ENCODE measurements at places on chromosomes 7 and 10. TPM values are rescaled to one million over a fixed set of nuclear protein-coding genes. Genes with fewer than 3 reads are reported as not detected.

GRCh38 chr7:128166603-128167041, 74.5 kb upstream of the LEP start:
- peak; percentile 25 for DNase-seq
- H3K4me3 ChIP-seq = no peak overlapping the region
- peaks cover 14% of the 10 kb centered on the region for H3K27me3 ChIP-seq
- H3K4me1 ChIP-seq = no peaks in the 10 kb centered on the region
- H3K36me3 ChIP-seq = no peaks in the 10 kb centered on the region
- H3K27ac ChIP-seq = no peak overlapping the region

DNA sequence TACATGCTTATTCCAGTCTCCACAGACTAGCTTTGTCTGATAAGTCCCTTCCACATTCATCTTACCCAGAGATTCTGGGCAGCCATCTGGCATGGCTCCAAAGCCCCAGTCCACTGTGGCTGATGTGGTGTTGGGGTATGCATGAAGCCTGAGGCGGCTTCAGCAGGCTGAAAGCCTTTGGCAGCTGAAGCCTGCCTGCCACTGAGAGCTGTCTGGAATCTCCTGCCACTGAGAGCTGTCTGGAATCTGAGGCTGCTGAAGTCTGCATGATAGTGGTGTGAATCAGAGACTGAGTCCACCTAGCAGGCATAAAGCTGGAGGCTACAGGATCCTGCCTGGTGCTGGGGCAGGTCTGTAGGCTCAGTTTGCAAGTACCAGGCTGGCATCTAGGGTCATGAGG, 87.1 kb downstream of the DYNC1I1 start:
- H3K4me3 ChIP-seq = no peak overlapping the region
- H3K4me1 ChIP-seq = no peaks in the 10 kb centered on the region

DNA sequence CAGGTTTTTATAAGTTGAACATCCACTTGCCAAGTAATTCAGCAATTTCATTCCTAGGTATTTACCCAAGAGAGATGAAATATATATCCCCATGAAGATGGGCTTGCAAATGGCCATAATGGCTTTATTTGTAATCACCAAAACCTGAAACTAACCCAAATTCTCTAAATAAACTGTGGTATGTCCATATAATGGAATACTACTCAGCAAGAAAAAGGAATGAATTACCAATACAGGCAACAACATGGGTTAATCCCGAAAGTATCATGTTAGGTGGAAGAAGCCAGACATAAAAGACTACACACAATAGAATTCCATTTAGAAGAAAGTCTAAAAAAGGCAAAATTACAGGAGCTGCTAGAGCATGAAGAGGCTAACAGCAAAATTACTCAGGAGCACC, 101.4 kb upstream of the PPP2R2D start:
- H3K27ac ChIP-seq = no peak overlapping the region
- DNase-seq = no peak
- H3K36me3 ChIP-seq = no peaks in the 10 kb centered on the region
- no peaks in the 10 kb centered on the region for H3K27me3 ChIP-seq

GRCh38 chr10:90306187-90306586, 551.7 kb downstream of the HTR7 start:
- no peak for DNase-seq
- H3K36me3 ChIP-seq = no peaks in the 10 kb centered on the region
- no peak overlapping the region for H3K27ac ChIP-seq
- no peak overlapping the region for H3K4me3 ChIP-seq
- no peaks in the 10 kb centered on the region for H3K4me1 ChIP-seq

GRCh38 chr7:142894985-142895593, 9.5 kb upstream of the TRPV6 start:
- no peak overlapping the region for H3K4me3 ChIP-seq
- H3K27me3 ChIP-seq = no peaks in the 10 kb centered on the region
- DNase-seq = peak; percentile 34
- H3K27ac ChIP-seq = no peak overlapping the region

- DNase-seq = no peak
- no peaks in the 10 kb centered on the region for H3K4me1 ChIP-seq
- H3K36me3 ChIP-seq = no peaks in the 10 kb centered on the region
- no peak overlapping the region for H3K27ac ChIP-seq
- H3K27me3 ChIP-seq = peaks cover 16% of the 10 kb centered on the region
Measured at GRCh38 chr7:128909625-128910568, 612 bp downstream of the KCP start.

DNA sequence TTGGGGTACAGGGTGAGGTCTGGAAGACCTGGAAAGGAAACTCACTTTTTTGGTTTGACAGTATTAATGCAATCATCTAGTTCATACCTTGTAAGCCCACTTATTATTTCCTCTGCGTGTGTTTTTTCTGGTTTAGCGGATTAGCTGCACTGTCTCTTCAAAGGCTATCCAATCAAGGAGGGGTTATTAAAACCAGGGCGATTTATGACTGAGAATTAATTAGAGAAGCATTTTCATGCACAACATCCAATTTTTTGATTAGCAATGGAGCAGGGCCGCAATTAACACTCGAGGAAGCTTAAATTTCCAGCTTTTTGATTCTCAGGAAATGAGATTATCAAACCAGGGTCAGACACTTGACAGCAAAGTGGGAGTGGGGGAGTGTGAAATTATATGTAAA, 248.9 kb downstream of the EXOC4 start:
- no peak for DNase-seq
- no peaks in the 10 kb centered on the region for H3K36me3 ChIP-seq
- H3K27me3 ChIP-seq = no peaks in the 10 kb centered on the region
- H3K4me3 ChIP-seq = no peak overlapping the region
- no peaks in the 10 kb centered on the region for H3K4me1 ChIP-seq
- no peak overlapping the region for H3K27ac ChIP-seq

- no peaks in the 10 kb centered on the region for H3K36me3 ChIP-seq
- H3K4me1 ChIP-seq = peaks cover 17% of the 10 kb centered on the region
- H3K27ac ChIP-seq = no peak overlapping the region
- H3K27me3 ChIP-seq = no peaks in the 10 kb centered on the region
Measured at GRCh38 chr7:46153583-46153950, 232.5 kb upstream of the IGFBP3 start.

- H3K27me3 ChIP-seq = no peaks in the 10 kb centered on the region
- peaks cover 4% of the 10 kb centered on the region for H3K4me1 ChIP-seq
- H3K27ac ChIP-seq = no peak overlapping the region
- H3K36me3 ChIP-seq = no peaks in the 10 kb centered on the region
- no peak for DNase-seq
- H3K4me3 ChIP-seq = no peak overlapping the region
Measured at GRCh38 chr10:124866812-124867211, 65.2 kb downstream of the ABRAXAS2 start.

- H3K36me3 ChIP-seq = no peaks in the 10 kb centered on the region
- H3K27me3 ChIP-seq = no peaks in the 10 kb centered on the region
- no peaks in the 10 kb centered on the region for H3K4me1 ChIP-seq
- H3K4me3 ChIP-seq = no peak overlapping the region
- no peak for DNase-seq
- no peak overlapping the region for H3K27ac ChIP-seq
Measured at GRCh38 chr10:28280652-28281051, 22.2 kb downstream of the MPP7 start.

- DNase-seq = peak; percentile 70
- H3K4me1 ChIP-seq = no peaks in the 10 kb centered on the region
- no peaks in the 10 kb centered on the region for H3K27me3 ChIP-seq
- no peak overlapping the region for H3K4me3 ChIP-seq
Measured at GRCh38 chr7:128259131-128260061, 18.3 kb downstream of the LEP start.

- no peak overlapping the region for H3K4me3 ChIP-seq
- H3K36me3 ChIP-seq = no peaks in the 10 kb centered on the region
- H3K4me1 ChIP-seq = no peaks in the 10 kb centered on the region
Measured at GRCh38 chr7:20438248-20438647, 107.5 kb downstream of the ITGB8 start.

DNA sequence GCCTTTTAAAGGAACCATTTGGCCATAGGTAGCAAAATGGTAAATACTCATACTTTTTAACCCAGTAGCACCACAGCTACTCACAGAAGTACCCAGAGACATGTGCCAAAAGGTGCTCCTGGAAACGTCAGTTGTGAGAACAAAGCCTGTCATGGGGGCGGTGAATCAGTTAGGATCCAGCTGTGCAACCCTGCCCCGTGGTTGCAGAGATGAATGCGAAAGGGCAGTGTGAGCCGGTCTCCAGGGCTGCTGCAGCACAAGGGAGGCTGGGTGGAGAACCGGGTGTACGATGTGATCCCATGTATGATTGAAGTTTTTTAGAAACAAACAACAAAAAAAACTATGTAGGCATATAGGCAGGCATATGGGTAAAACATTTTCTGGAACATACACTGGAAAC, 1.3 kb upstream of the LRRC18 start:
- no peaks in the 10 kb centered on the region for H3K27me3 ChIP-seq
- no peak overlapping the region for H3K4me3 ChIP-seq
- H3K27ac ChIP-seq = no peak overlapping the region
- no peak for DNase-seq
- no peaks in the 10 kb centered on the region for H3K4me1 ChIP-seq

DNA sequence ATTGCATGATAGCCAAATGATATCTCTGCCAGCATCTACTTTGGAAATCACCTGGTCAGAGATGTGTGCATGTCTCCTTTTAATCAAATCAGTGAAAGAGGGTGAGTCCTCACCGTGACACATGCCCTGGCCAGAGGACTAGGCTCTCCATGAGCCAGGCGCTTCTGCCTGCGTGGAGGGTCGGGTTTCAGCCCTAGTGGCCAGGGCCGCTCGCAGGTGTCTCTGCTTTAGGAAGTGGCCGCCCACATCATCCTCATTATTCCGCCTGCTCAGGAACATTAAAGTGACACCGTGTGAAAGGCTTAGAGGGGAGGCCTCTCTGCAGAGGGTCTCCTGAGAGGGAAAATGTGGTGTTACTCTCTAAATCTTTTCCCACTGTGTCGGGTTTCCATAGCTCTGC, 173.6 kb upstream of the PRKCQ start:
- no peak overlapping the region for H3K4me3 ChIP-seq
- no peak overlapping the region for H3K27ac ChIP-seq
- no peaks in the 10 kb centered on the region for H3K36me3 ChIP-seq
- peaks cover 2% of the 10 kb centered on the region for H3K27me3 ChIP-seq
- H3K4me1 ChIP-seq = no peaks in the 10 kb centered on the region

DNA sequence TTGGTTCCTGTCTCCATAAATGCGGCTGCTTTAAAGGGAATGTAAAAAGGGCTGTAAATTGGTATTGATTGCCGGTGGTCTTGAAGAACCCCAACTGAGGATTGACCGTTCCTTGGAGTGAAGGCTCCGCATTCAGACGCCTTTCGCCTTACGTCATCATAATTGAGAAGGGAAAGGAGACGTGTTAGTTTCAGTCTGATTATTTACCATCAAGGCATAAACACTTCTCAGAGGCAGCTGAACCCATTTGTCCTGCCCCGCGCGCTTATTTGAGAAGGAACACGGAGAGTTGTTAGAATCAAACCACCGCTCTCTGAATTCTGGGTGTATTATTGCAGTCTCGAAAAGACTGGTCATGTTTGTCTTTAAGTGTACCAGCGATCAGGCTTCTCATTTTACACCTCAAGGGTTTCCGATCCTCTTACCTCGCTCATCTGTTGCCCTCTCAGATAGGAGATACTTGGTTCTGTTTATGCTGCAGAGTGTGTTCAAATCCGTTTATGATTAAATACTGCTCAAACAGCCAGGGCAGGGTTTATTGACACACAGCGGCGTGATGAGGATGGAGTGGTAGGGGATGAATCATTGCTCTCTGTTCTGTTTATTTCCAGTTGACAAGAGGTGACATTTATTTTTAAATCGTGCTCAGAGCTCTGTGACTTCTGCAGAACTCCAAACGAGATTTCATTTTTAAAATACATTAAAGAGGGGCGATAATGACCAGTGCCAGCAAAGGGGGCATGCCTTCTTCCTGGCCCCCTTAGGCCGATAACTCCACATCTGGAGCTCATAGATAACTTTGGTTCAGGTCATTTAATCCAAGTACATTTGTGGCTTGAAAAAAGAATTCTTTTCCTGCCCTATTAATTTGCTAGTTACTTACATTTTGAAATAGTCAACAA, 30.4 kb downstream of the FOXK1 start:
- H3K27ac ChIP-seq = no peak overlapping the region
- no peaks in the 10 kb centered on the region for H3K4me1 ChIP-seq
- H3K27me3 ChIP-seq = no peaks in the 10 kb centered on the region
- no peaks in the 10 kb centered on the region for H3K36me3 ChIP-seq

- H3K27ac ChIP-seq = no peak overlapping the region
- no peak overlapping the region for H3K4me3 ChIP-seq
- no peaks in the 10 kb centered on the region for H3K36me3 ChIP-seq
- DNase-seq = no peak
Measured at GRCh38 chr7:70113536-70113935, 515.3 kb downstream of the AUTS2 start.

GRCh38 chr10:78664929-78665553, 403.7 kb upstream of the ZMIZ1 start:
- H3K27me3 ChIP-seq = no peaks in the 10 kb centered on the region
- H3K4me3 ChIP-seq = no peak overlapping the region
- H3K36me3 ChIP-seq = no peaks in the 10 kb centered on the region
- H3K4me1 ChIP-seq = no peaks in the 10 kb centered on the region
- H3K27ac ChIP-seq = no peak overlapping the region

DNA sequence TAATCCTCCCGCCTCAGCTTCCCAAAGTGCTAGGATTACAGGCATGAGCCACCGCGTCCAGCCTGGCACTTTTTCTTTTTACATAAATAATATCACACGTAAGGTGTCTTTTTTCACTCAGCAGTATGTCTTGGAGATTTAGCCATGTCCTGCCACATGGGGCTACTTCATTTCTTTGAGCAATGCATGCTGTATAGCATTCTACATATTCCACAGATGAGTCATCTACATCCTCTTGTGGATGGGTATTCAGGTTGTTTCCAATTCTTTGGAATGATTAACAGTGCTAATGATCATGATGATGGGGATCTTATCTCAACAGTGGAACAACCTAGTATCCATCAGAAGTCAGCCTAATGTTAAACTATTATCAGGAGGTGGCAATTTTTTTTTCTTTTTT, 50.8 kb downstream of the ZNF503 start:
- no peaks in the 10 kb centered on the region for H3K27me3 ChIP-seq
- no peak for DNase-seq
- no peaks in the 10 kb centered on the region for H3K4me1 ChIP-seq
- H3K27ac ChIP-seq = no peak overlapping the region
- no peaks in the 10 kb centered on the region for H3K36me3 ChIP-seq
- H3K4me3 ChIP-seq = no peak overlapping the region

DNA sequence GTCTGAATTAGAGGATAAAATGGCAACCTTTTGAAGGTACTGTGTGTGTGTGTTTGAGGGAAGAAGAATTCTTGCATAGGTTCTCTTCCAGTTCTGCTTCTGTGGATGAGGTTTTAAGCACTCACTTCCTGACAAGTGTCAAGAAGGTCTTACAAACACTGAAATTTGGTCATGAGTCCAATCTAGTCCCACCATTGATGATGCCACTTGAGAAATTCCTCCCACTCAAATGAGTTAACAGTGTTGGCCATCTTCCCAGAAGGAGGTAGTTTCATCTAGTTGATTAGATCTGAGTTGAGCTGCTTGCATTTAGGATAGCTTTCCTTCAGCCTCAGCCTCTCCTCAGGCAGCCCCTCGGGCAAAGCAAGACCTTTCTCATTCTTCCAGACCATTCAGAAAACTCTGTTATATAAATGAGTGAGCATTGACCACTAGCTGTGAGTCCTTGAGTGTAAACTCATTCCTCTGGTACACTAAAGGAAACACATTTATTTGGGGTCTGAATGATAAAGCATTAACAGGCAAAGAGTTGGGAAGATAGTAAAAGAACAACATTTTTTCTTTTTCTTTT, 189.5 kb downstream of the TRIL start:
- H3K4me3 ChIP-seq = no peak overlapping the region
- H3K4me1 ChIP-seq = no peaks in the 10 kb centered on the region
- no peaks in the 10 kb centered on the region for H3K27me3 ChIP-seq
- no peaks in the 10 kb centered on the region for H3K36me3 ChIP-seq
- H3K27ac ChIP-seq = no peak overlapping the region
- DNase-seq = no peak

The WAC gene
- polyA plus RNA-seq = 39.1 TPM

The VAX1 gene
- not detected for polyA plus RNA-seq

The CAMK2G gene
- polyA plus RNA-seq = 74.9 TPM

The LRMDA gene
- polyA plus RNA-seq = not detected

The ASAH2B gene
- 4.8 TPM for polyA plus RNA-seq

The SPDYE6 gene
- polyA plus RNA-seq = not detected

The GNGT1 gene
- polyA plus RNA-seq = not detected

The PSTK gene
- 2.4 TPM for polyA plus RNA-seq
